Cardiac muscle cell (in vitro differentiated cells and primary cell): ENCODE measurements at places on chromosomes 3 and 15. TPM values are rescaled to one million over a fixed set of nuclear protein-coding genes. Genes with fewer than 3 reads are reported as not detected.

C2CD4A gene
- total RNA-seq: not detected in 2 replicates

SLC38A3 gene
- total RNA-seq: 9.5 and 14.7 TPM in 2 replicates

DNA sequence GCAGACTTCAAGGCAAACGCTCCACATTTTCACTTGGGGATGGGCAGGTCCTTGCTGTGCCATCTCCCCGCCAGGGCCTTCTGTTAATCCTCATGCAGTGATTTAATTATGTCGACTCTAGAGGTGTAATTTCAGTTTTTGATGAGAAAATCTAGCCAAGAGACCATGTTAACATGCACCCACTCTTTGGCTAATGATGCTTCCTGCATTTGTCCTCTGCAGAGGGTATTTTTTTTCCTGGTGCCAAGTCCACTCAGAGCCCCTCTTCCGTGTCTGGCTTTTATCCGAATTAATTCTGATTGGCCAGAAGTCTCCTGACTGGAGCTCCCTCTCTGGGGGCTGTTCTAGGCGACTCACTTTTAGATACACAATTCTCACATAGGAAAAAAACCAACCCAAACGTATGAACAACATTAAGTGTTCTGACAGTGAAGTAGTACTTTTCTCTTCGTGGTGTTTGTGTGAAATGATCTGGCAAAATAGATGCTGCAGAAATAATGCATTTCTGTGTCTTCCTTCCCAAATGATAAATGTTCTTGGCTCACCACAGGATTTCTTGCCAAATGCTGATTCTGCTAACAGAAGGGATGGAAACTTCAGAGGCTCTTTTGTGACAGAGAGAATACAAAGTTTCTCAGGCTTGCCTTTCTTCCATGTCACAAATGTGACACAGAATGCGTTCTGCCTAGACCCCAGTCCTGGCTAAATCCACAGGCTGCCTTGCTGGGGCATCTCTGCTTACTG, 190.0 kb downstream of the CACNA2D3 start:
- no peak for DNase-seq

GRCh38 chr15:78800806-78801205, 10.5 kb downstream of the ADAMTS7 start:
- DNase-seq: no peak

DNA sequence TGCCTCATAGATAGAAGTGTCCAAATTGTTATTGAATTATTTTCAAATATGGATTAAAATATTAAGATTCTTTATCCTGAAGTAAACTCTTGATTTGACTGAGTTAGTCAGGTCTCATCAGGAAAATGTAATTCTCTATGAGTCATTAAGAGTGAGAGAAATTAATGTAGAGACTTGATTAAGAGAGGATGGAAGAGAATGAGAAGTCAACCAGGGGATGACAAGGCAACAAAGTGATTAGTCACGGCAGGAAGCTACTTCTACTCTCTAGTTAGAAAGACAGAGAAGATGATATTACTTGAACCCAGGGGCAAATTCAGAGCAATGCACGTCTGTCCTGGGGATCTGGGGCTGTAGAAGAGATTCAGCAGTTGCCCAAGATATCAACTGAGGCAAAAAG, 202.5 kb downstream of the LSAMP start:
- no peak for DNase-seq

GRCh38 chr15:63556736-63557135, 40.5 kb upstream of the FBXL22 start:
- no peak for DNase-seq

DNA sequence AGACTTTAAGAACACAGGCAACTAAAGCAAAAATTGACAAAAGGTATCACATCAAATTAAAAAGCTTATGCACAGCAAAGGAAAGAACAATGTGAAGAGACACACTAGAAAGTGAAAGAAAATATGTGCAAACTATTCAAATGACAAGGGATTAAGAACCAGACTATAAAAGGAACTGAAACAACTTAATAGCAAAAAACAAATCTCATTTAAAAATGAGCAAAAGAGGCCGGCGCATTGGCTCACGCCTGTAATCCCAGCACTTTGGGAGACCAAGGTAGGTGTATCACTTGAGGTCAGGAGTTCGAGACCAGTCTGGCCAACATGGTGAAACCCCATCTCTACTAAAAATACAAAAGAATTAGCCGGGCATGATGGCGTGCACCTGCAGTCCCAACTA, 14.4 kb downstream of the NGLY1 start:
- DNase-seq: no peak

DNA sequence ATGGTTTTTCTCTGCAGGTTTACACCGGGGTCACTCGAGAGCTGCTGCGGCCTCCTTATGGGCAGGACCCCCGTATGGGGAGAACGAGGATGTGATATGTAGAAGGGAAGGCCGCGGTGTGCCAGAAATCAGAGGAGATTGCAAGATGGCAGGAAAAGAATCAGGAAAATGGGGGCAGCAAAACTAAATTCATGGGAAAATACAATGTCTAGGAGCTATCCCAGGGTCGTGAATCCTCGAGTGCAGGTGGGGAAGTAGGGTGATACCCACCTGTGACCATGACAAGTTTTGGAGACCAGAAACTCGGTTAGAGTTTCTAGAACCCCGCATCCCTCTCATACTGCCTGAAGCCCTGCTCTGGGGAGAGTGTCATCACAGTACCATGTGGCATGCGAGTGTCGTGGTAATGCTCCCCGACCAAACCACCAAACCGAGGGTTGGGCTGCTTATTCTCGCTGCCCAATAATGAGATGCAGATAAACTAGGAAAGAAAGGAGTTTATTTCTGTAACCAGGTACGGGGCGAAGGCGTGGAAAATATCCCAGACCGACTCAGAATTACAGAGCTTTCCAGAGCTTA, 781 bp downstream of the TRNT1 start:
- no peak for DNase-seq

GRCh38 chr3:64291956-64292355, 66.7 kb upstream of the PRICKLE2 start:
- no peak for DNase-seq

DNA sequence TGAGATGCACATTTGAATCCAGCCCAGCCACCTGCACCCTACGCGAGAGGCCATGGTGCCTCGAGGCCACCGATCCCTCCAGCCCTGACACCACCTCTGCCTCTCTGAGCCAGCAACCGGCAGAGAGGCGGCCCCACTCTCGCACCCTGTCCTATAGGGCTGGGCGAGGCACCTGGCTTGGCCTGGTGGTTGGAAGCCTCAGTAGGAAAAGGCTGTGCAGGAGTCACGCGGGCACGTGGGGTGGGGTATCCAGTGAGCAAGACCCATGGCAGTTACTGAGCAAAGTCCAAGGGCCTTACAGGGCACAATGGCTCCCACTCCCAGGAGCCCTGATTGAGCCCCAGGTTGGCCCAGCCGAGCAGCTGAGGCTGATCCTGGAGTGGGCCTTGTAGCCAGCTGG, 12.4 kb upstream of the DUSP7 start:
- DNase-seq: no peak

DNA sequence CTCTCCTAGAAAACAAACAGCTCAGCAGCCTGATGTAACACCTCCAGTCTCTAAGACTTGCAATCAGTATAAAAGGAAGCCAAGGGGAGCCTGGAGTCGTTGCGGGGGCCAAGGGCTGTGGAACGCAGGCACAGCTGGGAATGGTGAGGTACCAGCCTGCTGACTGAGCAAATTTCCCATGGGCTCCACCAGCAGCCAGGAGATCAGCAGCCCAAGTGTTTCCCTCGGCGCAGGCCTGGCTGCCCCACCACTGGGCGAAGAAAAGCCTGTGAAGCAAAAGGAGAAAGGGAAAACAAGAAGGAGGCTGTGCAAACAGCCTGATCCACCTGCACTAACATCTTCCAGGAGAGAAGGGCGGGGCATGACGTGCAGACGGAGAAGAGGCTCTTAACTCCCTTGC, 155.3 kb downstream of the SHQ1 start:
- DNase-seq: no peak
